Retinal pigment epithelial cell (primary cell): ENCODE measurements at places on chromosomes 4 and X.

GRCh38 chrX:49042581-49043219, 457 bp downstream of the TFE3 start:
- no peak for DNase-seq

- DNase-seq, result no peak
These were observed 459.6 kb downstream of the AFF2 start for GRCh38 chrX:148960060-148960459.

- DNase-seq, result no peak
These were observed 3.1 kb downstream of the DCAF16 start for GRCh38 chr4:17807446-17807845.

- DNase-seq, result peak; percentile 86
These were observed 405.2 kb upstream of the CNKSR2 start for GRCh38 chrX:20968996-20969395.

DNA sequence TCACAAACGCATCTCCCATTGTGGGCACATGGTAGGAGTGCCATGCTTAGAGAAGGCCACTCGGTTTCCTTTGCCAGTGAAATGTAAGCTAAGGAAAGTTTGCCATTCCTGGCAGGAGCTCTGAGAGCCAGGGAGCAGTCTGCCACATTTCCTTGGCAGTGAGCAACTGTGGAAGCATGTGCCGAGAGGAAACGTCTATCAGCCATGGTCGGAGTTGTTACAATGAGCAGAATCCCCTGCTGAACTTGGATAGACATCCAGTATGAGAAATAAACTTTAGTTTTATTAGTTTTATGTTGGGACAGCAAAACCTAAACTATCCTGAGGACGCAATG, 51.1 kb downstream of the ENOPH1 start:
- DNase-seq, result no peak

DNA sequence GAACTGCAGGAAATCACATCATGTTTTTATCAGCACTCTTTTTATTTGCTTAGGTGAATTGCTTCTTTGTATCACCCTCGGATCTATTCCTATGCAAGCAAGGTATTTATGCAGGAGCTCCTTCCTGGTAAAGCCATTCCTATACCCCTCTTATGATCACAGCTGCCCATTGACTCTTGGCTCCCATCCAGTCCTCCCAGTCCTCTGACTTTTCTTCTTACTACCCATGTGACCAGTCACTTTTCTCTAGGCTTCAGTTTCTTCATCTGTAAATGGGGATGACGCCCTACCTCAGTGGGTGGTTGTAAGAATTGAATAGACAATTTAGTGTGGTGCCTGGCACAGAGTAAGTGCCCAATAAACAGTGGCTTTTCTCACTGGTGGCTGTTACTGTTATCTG, 144.9 kb downstream of the FHIP1A start:
- DNase-seq, result no peak

- DNase-seq, result no peak
These were observed 127.9 kb downstream of the ZNF330 start for GRCh38 chr4:141348573-141348972.

DNA sequence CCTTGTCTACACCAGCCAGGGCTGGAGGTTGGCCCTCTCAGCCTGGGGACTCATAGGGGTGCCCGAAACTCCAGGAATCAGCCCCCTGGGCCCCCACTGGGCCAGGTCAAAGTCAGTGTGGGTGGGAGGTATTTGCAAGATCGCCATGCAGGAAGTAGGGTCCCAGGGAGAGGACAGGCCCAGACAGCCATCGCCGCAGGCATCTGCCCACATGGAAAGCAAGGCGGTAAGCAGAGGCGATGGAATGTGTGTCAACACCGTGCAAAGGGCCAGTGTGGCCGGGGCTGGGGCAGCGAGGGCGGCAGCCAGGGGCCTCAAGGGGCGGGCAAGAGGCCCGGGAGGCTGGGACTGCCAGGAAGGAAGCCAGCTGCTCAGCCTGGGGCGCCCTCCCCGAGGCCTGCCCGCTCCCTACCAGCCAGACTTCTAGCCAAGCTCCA, 19.3 kb upstream of the DUSP9 start:
- DNase-seq, result no peak

DNA sequence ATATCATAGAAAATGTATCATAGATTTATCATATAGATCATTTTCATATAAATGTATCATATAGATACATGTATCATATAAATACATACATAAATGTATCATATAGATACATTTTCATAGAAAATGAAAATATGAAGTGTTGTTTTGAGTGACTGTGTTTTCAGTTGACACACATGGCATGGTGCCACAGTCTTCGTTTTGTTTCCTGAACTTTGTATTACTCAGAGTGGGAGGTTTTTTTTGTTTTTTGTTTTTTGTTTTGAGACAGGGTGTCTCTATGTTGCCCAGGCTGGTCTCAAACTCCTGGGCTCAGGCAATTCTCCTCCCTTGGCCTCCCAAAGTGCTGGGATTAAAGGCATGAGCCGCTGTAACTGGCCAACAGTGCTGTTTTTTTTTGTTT, 3.9 kb downstream of the RBM10 start:
- DNase-seq, result no peak

- no peak for DNase-seq
These were observed 16.5 kb downstream of the MCF2 start for GRCh38 chrX:139691493-139691842.

- DNase-seq, result no peak
These were observed 29.7 kb downstream of the EREG start for GRCh38 chr4:74394476-74395136.

GRCh38 chr4:124564121-124564520, 148.4 kb downstream of the ANKRD50 start:
- no peak for DNase-seq

DNA sequence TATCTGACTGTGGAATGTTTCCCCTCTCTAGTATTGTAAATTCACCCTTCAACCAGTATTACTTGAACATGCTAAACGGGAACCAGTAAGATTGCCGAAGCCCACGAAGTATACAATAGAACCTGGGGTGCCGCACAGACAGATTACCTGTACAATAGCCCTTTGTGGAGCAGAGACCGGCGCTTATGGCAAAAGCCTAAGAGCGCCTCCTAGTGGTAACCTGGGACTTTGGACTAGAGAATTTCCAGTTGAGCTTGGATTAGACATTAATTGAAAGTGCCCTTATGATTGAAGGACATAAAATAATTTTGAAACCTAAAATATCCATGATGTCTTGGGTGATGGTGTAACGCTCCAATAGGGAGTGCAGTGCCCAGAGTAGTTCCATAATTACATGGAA, 14.1 kb downstream of the ZNF157 start:
- DNase-seq, result peak; percentile 12

- DNase-seq, result no peak
These were observed 13.9 kb upstream of the GTPBP6 start for GRCh38 chrX:332496-332860.

GRCh38 chr4:55633903-55634302, 2.2 kb downstream of the NMU start:
- DNase-seq, result no peak

DNA sequence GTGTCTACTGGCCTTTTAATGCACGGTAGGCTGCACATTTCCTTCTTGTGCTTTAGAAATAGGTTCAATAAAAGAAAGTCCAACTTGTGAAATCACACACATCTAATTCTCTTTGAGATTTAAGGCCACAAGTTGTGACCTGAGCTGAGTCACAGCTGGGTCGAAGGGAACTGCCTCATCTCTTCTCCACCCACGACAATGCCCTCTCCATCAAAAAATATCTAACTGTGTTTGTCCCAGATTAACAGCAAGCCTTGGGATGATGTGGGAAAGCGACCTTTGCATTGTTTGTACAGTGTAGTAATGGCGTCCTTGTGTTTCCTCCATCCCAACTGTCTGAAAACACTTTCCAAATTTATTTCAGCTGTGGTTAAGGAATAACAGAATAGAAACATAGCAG, 168.9 kb downstream of the AMELX start:
- DNase-seq, result no peak

GRCh38 chr4:158850371-158850770, 81.5 kb downstream of the FNIP2 start:
- no peak for DNase-seq

- no peak for DNase-seq
These were observed 24.6 kb downstream of the TRO start for GRCh38 chrX:54945224-54945623.

GRCh38 chr4:25585901-25586523, 69.6 kb upstream of the SLC34A2 start:
- no peak for DNase-seq

DNA sequence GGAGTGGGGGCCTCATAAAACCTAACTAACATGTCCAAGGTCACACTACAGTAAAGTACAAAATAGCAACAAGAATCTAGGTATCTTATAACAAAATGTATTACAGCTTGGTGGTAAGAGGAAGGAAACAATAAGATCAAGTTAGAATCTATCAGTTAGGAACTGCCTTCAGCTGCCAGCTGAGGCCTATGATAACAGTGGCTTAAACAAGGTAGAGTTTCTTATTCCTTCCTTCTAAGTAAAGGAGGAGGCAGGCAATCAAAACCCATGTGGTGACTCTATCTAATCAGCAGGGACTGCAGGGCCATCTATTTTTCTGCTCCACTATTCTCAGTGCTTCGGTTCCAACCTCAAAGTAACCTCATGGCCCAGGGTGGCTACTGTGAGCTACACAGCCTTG, 10.9 kb downstream of the SH3D19 start:
- DNase-seq, result no peak

- DNase-seq, result no peak
These were observed 34.8 kb upstream of the TMSB15B start for GRCh38 chrX:103927633-103928032.

DNA sequence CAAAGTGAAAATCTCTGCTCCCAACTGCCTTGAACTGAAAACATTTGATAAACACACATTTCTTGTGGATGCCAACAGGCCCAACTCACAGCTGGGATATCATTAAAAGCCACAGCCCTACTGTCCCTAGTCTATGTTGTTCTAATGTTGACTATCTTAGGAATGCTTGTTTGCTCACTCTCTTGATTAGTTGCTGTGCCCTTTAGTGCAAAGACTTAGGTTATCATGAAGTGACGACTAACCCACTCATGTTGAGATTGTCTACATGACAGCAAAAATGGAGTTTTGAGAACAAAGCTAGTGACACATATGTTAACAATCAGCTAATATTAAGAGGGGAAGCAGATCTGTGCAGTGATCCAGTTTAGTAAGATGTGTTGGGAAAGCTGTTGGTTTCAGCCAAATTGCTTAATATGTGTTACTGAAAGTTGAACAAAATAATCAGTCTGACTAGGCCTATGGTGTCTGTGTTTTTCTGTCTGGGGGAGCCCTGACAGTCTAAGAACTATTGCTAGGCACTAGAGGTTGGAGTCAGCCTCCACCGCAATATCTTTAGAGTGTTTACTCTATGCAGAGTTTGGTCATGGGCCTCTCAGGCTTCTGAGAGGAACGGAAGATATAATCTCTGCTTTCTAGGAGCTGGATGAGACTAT, 125.5 kb downstream of the ATG4A start:
- no peak for DNase-seq

- no peak for DNase-seq
These were observed 186.1 kb downstream of the ENOX2 start for GRCh38 chrX:130716781-130717413.

DNA sequence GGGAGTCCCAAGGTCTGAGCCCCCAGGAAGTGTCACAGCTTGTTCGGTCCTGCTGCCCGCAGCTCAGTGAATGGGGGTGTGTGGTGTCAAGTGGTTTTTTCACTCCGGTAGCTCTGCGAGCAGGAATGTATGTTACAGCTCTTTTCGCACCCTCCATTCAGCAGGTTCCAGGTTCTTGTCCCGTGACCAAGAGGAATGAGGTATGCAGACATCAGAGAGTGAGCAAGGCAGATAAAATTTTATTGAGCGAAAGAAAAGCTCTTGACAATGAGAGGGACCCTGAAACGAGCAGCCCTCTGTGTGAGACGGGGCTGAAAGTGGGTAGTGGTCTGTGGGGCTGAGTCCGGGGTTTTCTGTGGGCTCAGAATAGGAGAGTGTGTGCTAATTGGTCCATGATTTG, 31.5 kb downstream of the UCHL1 start:
- DNase-seq, result no peak

DNA sequence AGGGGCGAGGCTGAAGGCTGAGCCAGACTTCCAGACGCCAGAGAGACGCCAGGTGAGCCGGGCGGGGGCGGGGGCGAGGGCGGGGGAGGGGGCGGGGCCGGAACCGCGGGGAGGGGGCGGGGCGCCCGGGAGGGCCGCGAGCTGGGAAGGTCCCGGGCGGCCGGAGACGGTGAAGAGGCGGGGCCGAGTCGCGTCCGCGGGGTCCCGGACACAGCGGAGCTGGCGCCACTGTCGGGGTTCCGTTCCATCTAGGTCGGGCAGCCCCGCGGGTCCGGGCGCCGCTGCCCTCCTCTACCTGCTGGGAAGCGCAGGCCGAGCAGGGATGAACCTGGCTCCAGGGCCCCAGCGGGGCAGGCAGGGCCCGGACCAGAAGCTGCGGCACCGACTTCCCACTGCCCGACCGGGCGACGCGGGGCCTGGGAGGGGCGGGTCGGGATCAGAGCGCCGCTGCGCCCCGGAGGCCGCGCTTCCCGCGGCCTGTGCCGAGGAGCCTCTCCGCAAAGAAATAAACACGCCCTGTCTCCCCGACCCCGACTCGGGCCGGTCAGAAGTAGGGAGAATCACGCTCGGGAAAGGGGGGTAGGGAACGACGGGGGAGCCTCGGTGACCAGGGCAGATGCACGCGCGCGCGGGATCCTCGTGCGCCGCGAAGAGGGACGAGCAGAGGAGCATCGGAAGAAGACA, 10.6 kb downstream of the HMX1 start:
- no peak for DNase-seq

DNA sequence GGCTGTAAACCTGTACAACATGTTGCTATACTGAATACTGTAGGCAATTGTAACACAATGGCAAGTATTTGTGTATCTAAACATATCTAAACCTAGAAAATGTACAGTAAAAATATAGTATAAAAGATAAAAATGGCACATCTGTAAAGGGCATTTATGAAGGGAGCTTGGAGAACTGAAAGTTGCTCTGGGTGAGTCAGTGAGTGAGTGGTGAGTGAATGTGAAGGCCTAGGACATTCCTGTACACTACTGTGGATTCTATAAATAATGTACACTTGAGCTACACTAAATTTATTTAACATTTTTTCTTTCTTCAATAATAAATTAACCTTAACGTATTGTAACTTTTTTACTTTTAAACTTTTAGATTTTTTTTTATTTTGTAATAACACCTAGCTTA, 5.0 kb upstream of the SHROOM4 start:
- DNase-seq, result no peak

GRCh38 chr4:7375427-7375826, 59.3 kb downstream of the PSAPL1 start:
- DNase-seq, result no peak

DNA sequence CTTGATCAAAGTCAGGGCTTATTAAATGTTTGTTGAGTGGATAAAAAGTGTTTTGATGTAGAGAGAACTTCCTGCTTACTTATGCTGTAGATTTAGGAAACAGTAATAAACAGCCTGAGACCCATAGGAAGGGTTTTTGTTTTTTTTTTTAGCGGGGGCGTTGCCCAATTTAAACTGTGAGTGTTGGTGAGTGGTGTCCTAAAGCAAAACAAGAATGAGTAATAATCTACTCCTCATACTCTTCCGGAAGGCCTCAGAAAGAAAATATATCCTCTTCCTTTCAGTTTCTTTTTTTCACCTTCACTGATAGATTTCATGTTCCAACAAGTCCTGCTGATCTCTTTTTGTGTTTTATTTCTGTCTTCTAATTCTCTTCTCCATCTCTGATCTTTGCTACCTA, 104.4 kb upstream of the SCML1 start:
- DNase-seq, result no peak
